ENCODE measurements at places on chromosomes 2 and 18. TPM values are rescaled to one million over a fixed set of nuclear protein-coding genes. Genes with fewer than 3 reads are reported as not detected.

- DNase-seq: no peak
Measured at GRCh38 chr2:120842456-120843439, 107.1 kb downstream of the GLI2 start.

DNA sequence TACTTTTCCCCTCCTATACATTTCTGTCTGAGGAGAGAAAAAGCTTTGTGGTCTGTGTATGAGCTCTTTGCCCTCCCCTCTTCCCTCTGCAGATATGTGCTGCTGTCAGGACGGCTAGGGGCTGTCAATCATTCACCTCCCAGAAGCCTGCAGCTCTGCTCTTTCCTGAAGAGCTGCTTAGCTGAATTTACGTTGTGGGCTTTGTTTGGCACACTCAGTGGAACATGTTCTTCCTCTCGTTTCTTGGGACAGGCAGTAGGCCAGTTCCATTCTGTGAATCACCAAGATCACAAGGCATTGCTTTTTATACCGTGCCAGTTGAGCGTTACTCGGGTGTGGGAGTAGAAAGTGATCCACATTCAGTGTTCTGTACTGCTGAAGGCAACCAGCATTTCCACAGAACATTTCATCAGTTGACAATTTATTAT is 136.7 kb downstream of the LAMA3 start:
- DNase-seq: no peak

The PID1 gene
- 8.4 TPM for total RNA-seq

The ABCB11 gene
- total RNA-seq: 0.32 TPM

DNA sequence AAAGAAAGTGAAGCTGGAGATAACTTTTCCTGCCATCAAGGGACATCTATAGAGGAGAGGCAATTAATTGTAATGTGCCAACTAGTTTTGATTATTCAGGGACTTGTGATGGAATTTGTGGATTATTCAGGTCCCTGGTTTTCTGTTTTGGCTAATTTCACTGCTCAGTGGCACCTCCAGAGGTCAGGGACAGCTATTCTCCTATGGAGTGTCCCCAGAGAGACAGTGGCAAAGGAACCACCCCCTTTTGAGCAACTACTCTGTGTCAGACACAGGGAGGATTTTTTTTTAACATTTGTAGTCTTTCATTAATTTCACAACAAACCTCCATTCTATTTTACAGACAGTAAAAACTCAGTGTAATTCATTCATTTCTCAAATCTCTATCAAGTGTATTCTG is 206.0 kb upstream of the SPRED2 start:
- DNase-seq: no peak

The CKAP2L gene
- total RNA-seq: 1.3 TPM

DNA sequence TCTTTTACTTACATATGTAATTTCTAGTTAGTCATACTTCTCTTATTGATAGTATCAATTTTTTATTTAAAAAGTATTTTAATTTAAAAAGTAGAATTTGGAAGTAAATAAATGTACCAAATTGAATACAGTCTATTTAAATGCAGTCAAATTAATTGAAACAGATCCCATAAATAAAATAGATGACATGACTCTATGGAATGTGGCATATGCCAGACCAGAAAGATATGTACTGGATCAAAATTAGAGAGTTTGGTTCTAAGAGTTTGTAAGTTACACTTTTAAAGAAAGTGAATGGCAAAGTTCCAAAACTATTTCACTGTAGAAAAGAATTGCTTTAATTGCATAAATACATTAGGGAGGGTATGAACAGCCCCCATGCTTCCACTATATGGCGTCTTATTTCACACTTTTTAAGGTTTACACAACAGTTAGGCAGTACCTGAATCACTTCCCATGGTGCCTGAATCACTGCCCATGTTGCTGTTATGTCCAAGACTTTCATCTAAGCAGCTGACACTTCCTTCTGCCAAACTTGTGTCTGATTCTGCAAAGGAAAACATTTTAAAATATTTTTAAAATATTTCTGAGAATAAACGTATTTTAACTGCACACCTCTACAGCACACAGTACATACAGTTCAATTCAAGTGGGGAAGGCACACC is 25.2 kb downstream of the IFIH1 start:
- DNase-seq: no peak

DNA sequence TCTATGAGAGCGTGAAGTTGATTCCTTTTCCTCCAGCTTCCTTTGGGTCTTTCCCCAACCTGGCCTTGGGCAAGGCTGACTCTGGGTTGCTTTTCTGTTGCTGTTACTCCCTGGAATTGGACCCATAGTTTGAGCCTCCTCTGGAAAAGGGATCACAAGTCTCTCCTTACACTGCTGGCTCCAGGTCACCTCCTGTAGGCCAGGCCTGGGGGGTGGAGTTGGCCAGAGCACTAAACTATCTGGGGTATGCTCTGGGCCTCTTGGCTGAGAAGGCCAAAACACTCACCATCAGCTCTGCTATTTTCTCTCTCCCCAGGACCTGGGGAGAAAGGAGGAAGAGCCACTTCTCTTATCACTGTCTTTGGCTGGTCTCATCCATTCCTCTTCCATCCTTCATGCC is 56.5 kb upstream of the NCOA1 start:
- DNase-seq: no peak

DNA sequence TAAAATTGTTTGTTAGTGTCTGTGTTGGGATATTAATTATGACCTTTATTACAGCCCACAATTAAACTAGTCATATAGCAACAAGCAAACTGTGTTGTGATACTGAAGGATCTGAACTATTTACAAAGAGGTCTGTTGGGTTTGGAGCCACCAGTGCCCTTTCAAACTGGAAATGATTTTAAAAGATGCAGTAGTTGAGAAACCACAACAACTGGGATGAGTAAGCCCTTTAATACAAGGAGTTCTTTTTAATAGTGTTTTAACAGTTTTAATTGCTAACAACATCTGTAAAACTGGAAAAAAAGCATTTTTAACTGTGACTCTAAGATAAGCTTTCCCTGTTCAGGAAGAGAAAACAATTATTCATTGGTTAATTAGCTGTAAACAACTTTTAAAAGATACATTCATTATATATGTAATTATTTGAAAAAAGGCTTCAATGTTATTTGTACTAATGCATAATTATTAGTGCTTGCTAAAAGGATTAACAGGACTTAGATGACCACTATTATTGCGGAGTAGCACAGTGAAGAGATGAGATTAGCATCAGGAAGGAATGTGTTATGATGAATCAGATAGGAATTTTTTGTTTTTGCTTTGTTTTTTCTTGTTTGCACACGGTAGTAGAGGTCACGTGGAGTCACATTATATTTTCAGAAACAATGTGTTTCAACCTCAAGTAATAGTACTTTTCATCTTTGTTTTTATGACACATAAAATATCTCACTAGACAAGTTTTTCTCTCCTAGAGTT is 392.7 kb upstream of the FANCL start:
- no peak for DNase-seq

- no peak for DNase-seq
Measured at GRCh38 chr2:27720004-27720551, 51.4 kb upstream of the MRPL33 start.

The ZNF532 gene
- total RNA-seq: 64.1 TPM

GRCh38 chr2:86218124-86218523 is 18.9 kb downstream of the MRPL35 start:
- no peak for DNase-seq

DNA sequence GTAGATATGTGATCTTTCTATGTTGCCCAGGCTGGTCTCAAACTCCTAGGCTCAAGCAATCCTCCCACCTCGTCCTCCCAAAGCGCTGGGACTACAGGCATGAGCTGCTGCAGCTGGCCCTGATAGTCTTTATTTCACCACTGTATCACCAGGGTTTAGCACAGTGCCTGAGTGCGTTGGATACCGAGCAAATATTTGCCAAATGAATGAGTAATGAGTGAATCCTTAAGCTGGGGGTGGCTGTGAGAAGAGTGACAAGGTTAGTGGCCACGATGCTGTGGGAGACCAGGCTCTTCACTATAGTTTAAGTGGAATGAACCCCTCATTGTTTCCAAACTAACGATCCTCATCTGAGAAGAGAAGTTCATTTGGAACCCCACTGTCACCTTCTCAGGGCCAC is 60.8 kb upstream of the FAM136A start:
- DNase-seq: no peak

The ZC3H6 gene
- total RNA-seq: 16.1 TPM

DNA sequence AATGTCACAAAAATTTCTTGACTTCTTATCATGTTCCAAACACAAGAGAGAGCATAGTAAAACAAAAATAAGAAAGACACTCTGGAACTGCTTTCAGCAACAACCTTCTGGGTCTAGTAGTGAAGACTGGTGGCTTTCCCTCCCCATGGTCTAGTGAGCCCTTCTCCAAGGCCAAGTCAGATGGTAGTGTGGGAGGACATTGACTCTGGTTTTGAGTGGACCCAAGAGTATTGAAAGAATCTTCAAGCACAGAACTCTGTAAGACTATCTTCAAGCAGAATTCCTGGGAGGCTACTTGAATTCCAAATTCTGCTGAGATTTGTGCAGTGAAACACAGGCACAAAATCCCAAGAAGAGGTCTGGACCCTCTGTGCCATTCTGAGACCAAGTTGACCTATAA is 21.1 kb downstream of the ANTXR1 start:
- no peak for DNase-seq

- no peak for DNase-seq
Measured at GRCh38 chr2:95379371-95379831, 23.1 kb upstream of the FAHD2A start.

- no peak for DNase-seq
Measured at GRCh38 chr2:119841550-119841949, 81.8 kb downstream of the PTPN4 start.

The ZNF396 gene
- total RNA-seq: 0.70 TPM

- no peak for DNase-seq
Measured at GRCh38 chr2:173962031-173962430, 3.1 kb downstream of the SP3 start.

DNA sequence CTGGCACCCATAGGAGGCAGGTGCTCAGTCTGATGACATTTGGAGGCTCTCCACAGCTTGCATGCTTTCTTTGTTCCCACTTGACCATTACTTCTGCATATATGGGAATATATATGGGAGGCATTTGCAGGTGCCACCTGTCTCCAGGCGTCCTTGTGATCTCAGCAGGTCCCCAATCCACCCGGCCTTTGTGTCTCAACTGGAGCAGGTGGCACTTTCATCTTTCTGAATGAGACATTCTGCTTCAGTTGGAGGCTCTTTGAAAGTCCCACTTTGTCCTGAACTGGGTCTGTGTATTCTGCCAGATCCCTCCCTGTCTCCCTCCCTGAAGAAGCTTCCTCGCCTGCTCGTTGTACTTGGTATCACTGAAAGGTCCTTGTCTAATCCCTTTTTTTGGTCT is 318.1 kb upstream of the EPAS1 start:
- no peak for DNase-seq

DNA sequence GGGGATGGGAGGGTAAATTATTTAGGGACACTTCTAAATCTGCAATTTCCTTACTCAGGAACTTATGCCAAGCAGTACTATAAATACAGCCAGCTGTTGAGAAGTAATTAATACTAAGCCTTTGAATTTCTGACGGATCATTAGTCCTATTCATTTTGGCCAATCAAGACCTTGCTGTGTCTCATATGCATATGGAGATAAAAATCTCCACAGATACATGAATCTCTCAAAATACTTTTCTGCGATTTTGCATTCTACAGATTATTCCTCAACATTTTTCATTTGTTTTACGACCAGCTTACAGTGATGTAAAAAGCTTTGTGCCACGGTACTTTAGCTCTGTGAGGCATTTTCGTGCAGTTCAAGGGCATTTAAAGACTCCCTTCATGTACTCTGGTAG is 16.7 kb downstream of the LANCL1 start:
- DNase-seq: no peak

DNA sequence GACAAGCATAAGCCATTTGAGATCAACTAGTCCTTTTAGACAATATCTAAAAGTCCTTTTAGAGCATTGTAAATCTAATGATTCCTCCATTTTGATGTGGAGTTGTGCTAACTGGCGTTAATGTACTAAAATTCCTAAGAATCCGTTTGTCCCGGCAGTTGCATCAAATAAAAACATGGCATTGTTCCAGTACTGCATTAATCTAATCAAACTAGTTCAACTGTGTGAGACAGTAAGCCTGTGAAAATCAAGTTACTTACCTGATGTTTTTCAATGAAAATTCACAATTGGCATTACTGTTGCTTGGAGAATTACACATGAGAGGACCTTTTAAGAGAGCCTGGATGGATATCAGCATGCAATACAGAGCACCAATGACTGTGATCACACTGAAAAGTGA is 13.3 kb downstream of the TM4SF20 start:
- DNase-seq: no peak

The PXDN gene
- 19.7 TPM for total RNA-seq

DNA sequence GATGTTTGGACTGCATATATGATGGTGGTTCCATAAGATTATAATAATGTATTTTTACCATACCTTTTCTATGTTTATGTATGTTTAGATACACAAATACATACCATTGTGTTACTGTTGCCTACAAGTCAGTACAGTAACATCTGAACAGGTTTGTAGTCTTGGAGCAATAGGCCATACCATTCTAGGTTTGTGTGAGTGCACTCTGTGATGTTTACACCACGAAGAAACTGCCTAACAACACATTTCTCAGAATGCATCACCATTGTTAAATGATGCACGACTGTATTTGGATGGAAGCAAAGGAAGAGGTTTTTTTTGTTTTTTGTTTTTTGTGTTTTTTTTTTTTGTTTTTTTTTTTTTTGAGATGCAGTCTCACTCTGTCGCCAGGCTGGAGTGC is 9.5 kb downstream of the DUSP19 start:
- DNase-seq: no peak

GRCh38 chr2:64988420-64989125 is 626 bp upstream of the SLC1A4 start:
- peak; percentile 81 for DNase-seq

- no peak for DNase-seq
Measured at GRCh38 chr2:20291106-20291564, 59.5 kb downstream of the PUM2 start.

DNA sequence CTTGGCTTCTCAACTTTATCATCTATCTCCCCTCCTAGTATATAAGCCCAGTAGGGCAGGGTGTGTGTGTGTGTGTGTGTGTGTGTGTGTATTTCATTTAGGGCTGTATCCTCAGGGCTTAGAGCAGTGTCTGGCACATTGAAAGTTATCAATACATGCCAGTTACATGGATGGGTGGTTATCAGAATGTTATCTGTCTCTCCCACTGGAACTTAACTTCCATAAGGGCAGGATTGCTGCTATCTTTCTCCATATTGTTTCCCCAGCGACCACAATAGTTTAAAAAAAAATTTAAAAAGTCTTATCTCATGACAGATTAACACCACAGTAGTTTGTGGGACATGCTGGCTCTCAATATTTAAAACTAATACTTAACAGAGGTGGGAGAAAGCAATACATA is 488.9 kb downstream of the PLCL1 start:
- DNase-seq: no peak

The ST8SIA3 gene
- total RNA-seq: not detected

DNA sequence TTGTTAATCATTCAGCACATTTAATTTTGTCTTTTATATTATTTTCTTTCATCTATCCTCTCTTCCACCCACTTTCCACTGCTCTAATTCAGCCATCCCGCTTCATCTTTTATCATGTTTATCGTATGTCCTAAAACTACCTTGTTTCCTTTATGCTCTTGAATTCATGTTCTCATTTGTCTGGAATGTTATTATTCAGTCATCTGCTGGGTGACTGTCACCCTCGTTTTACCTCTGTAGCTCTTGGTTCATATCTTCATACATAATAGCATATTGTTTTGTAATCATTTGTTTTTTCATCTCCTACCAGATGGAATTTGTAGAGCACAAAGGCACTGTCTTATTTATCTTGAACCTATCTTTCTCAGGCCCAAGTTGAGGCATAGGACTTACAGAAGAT is 37.0 kb downstream of the SMCHD1 start:
- no peak for DNase-seq

The ALLC gene
- total RNA-seq: not detected

GRCh38 chr2:227472265-227473121 is 537 bp downstream of the AGFG1 start:
- DNase-seq: peak; percentile 82

The FBXO11 gene
- total RNA-seq: 35.6 TPM

All from Right ventricle myocardium inferior (tissue), 1 donor.